ENCODE measurements at places on chromosomes 11 and 22.
A peak's percentile ranks its signal among the peaks of the same experiment; 100 is the strongest.

DNA sequence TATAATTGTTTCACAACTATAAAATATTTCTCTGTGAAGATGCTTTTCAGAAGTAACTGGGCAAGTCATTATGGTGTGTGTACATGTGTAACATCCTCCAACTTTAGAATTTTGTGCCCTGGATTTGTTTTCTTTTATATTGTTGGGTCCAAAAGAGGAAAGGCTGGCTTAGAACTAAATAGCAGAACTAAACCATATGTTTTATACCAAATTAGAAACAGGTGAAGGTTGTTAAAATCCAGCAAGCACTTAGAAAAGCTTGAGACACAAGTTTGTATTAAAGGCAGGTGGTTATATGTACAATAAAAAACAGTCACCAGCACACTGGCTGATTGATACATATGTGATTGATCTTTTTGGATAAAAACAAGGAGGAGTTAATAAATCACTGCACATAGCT lies 158.5 kb downstream of the WNT11 start:
- DNase-seq: no peak

DNA sequence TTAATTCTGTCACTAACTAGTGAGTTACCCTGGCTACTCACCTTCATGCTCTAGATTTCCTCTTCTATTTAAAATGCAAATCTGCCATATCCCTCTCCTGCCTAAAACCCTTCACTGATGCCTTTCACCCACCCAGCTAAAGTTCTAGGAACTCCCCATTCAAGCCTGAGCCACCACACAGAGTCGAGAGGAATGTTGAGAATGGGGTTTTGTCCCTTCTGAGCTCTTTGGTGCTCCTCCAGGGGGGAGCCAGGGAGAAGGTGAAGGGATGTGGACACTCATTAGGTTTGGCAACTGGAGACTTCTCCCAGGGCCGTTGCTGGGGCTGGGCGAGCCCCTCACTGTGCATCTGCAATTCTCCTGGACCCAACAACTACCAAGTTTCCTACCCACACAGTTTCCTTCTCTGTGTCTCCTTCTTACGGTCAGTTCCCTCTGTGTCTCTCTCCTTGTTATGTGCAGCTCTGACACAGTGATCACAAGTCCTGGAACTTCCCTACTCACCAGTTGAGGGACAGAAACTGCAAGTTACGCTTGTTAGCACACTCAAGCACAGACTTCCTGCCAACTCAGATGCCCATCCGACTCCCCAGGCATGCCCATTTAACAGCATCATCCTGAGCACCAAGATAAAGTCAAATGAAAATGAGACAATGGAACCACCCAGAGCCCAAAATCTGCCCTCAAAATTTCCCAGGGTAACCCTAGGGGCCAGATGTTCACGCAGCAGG lies 6.5 kb upstream of the IL10RA start:
- peak; percentile 46 for DNase-seq

- no peak for DNase-seq
Measured at GRCh38 chr22:49412236-49412635, 415.4 kb downstream of the BRD1 start.

GRCh38 chr22:26993886-26994285 lies 336.5 kb downstream of the MIAT start:
- DNase-seq: no peak

GRCh38 chr11:124762624-124763155 lies 600 bp upstream of the ESAM start:
- DNase-seq: no peak

DNA sequence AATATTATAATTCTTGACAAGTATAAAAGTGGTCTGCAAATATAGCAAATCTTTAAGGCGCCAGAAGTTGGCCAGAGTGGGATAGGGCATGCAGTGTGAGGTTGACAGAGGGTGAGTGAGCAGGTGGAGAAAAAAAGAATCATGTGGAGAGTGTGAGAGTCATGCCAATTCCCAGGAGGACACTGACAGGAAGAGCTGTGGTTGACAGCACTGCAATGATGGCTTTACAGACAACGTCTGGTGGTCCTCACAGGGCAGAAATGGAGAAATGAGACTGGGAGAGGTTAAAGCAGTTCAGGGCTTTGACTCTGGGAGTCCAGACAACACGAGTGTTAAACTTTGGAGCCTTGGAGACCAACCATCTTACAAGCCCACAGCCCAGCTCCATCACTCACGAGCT lies 34.9 kb downstream of the SERPIND1 start:
- DNase-seq: no peak

DNA sequence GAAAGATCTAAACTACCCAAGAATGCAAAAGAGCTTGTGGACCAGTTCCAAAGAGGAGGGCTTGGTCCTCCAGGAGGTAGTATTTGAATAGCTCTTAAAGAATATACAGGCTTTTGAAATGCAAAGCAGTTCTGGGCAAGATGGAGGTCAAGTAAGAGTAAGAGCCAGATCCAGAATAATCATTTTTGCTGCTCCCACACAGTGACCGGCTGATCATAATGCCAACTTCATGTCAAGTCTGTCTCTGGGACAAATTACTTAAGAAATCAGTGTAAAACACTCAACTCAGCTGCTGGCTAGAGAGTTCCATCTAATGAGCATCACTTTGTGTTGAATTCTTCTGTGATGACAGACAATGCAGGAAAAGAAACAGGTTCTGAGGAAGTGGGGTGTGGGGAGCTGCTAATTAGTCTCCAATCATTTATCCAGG lies 250.9 kb upstream of the NARS2 start:
- no peak for DNase-seq

DNA sequence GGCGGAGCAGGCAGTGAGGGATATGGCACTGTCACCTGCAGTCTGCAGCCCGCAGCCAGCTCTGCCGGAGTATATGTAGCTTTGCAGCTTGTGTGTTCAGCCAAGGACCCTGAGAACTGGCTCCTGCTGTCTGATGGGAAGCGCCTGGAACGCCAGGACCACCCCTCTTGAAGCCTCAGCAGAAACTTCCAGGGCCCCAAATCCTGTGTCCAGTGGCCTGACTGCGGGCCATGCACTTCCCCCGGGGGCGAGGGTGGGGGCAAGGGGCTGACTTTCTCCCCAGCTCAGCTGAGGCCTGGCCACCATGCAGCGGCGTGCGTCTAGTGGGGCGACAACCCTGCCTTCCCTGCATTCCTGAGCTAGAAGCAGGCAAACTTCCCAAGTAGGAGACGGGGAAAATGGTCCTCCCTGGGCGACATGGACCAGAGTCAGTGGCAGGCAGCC lies 32.3 kb downstream of the PISD start:
- DNase-seq: no peak

DNA sequence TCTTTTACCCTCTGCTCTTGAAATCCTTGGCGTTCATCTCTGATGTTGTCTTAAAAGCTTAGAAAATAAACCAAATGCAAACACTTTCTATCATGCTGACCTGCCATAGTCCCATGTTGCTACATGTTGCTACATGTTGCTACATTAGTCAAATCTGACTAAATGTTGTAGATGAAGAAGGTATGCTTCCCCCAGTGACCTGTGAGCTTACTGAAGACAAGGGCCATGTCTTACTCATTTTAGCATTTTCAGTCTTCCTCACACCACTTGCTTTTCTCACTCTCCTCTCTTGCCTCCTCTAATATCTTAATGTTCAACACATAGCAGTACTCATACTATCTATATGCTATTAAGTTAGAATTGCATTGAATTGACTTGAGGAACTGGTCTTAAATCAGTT lies 346.4 kb upstream of the MTNR1B start:
- DNase-seq: peak; percentile 9

DNA sequence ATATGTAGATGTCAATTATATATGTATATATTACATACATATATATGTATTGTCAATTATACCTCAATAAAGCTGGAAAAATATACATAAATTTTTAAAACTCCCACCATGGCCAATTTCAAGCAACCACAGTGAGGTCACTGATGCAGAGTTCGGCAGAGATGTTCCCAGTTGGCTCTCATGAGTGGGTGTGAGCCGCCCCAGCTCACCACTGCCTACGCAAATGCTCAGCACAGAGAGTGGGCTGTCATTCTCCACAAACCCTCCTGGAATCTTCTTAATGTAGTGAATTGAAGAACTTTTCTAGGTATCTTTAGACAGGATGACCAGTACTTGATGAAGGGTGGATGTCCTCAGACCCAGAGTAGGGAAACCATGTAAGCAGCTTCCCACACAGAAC lies 96.6 kb upstream of the TMEM45B start:
- no peak for DNase-seq

- DNase-seq: no peak
Measured at GRCh38 chr11:44652901-44653644, 73.7 kb upstream of the TSPAN18 start.

DNA sequence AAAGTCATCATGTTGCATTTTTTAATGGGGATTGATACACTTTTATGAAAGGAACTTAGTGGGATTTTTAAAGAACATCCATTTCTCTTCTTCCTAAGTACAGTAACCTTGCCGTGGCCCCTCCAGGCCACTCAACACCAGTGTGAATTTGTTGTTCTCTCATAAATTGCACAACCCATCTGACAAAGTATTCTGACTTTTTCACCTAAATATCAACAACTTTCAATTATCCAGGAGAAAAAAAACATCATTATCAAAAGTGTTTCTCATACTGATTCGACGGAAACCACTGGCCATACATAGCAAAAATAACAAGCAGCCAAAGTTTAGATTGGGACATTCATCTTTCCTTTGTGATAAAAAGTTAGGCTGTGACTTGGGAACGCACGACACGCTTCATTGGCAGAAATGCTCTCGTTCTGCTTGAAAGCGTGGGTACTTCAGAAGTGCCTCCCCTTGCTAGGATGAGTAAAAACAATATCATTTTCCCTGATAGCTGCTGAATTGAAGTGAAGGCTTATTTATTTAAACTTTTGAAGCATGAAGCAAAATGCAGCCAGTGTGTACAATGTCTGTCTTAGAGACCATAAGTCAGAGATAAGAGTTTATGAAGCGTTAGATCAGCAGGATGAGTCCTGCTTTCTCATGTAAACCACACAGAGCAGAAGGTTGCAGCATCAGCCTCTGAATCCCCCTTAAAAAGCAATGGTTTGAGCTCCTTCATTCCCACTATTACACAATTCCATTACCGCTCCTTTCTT lies 20.6 kb upstream of the EIF3M start:
- no peak for DNase-seq

- DNase-seq: no peak
Measured at GRCh38 chr11:133999355-133999754, 42.6 kb upstream of the IGSF9B start.

DNA sequence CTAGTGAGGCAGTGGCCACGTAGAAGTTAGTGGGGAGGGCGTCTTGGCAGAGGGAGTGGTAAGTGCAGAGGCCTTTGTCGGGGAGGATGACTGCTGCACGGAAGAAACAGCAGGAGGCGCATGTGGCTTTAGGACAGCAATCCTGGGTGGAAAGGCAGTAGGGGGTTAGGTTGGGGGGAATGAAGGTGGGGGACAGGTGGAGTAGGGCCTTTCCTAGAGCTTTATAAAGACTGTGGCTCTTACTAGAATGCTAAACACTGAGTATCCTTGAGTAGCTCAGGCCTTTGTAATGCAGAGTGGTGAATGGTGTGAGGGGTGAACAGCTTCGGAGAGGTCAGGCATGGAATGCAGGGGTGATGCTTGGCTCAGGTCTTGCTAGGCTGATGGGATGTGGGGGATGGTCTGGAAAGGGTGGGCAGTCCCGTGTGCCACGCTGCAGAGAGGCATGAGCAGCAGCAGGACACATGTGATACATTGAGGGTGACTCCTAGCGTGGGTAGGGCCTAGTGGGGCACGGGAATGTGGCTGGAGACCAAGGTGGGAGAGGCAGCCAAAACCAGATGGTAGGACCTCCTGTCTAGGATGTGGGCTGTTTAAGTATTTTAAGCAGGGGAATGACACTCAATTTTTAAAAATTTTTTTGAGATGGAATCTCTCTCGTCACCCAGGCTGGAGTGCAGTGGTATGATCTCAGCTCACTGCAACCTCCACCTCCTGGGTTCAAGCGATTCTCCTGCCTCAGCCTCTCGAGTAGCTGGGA lies 19.2 kb downstream of the AP2A2 start:
- no peak for DNase-seq

- DNase-seq: no peak
Measured at GRCh38 chr11:107719557-107720302, 7.9 kb upstream of the SLN start.

DNA sequence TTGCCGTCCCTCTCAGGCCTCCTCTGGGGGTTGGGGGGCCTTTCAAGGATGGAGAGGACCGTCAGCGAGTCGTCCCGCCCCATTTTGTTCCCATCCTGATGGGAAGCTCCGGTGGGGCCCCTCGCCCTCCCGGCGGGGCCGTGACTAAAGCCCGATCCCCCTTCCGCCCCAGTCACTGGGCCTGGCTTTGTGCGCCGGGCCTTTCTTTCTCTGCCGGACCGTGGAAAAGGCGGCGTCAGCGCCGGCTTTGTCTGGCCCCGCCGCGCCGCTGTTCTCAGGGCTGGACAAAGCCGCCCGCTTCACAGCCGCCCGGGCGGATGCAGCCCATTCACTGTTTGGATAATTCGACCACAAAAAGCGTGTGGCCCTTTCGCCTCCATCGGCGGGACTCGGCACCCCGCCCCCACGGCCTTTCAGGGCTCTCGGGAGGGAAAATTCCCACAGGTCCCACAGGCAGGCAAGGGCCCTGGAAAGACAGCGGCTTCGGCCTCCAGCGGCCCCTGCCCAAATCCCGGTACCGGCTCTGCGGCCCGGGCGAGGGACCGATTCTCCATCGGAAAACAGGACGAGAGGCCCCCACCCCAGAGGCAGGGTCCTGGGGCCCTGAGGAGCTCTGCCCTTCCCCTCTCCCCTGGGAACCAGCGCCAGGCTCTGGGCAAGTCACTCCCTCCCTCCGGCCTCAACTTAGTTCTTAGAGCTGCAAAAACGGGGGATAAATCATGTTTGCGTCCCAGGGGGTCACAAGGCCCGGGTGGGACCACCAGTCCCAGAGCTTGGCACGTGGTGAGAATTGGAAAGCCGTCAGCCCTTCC lies 87.2 kb downstream of the WNT7B start:
- DNase-seq: no peak

DNA sequence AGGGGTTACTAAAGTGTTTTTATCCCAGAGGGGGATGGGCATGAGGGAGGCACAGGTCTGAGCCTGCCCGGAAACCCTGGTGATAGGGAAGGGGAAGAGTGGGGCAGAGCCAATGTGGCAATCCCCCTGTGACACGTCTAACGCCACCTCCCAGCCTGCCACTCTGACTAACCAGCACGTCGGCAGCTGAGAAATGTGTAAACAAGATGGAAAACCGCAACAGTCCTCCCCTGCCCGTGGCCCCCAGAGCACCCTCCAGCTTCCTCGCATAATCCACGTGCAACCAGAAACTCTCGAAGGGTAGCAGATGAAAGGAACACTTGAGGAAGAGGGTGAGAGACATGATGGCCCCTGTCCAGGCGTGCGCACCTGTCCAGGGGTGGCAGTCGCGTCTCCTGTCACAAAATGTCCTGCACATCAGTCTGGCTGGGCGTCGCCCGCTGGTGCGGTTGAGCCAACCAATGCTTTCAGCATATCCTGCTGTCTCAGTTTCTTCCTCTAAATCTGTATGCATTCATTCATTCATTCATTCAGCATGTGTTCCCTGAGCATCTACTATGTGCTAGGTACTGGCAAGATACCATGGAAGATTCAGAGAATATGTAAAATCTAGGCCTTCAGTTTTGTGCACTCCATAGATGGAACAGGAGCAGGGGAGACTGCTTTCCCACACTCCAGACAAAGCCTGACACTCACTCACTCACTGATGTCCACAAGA lies 4.5 kb downstream of the TMPRSS4 start:
- DNase-seq: no peak

GRCh38 chr11:122235615-122236014 lies 119.6 kb upstream of the BLID start:
- DNase-seq: no peak
